ENCODE measurements at places on chromosomes 13 and 19. TPM values are rescaled to one million over a fixed set of nuclear protein-coding genes. Genes with fewer than 3 reads are reported as not detected.

DNA sequence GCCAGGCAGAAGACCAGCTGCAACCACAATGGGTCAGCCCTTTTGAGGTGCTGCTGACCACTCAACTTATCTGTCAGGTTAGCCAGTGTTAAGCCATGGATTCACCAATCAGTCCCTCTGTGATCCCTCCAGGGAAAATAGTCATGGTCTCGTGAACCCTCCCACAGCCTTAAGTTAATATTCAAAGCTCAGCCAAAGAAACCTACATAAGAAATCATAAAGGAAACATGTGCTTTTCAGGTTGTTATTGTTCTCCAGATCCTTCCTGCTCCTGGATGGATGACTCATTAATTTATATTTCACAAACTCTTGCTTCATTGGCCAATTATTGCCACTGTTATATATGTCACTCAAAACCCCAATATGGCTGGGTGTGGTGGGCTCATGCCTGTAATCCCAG, 161.9 kb downstream of the B3GLCT start:
- no peaks in the 10 kb centered on the region for H3K4me1 ChIP-seq
- H3K4me3 ChIP-seq = no peak overlapping the region
- H3K27me3 ChIP-seq = no peaks in the 10 kb centered on the region
- no peak for DNase-seq
- no peaks in the 10 kb centered on the region for H3K36me3 ChIP-seq
- H3K27ac ChIP-seq = no peak overlapping the region

Gene GJB6
- total RNA-seq = not detected

- H3K27me3 ChIP-seq = no peaks in the 10 kb centered on the region
- H3K27ac ChIP-seq = no peak overlapping the region
- H3K4me3 ChIP-seq = no peak overlapping the region
- peaks cover 13% of the 10 kb centered on the region for H3K4me1 ChIP-seq
- no peaks in the 10 kb centered on the region for H3K36me3 ChIP-seq
Observed at GRCh38 chr13:26324867-26325266, 70.9 kb downstream of the CDK8 start.

- no peaks in the 10 kb centered on the region for H3K27me3 ChIP-seq
- H3K36me3 ChIP-seq = peaks cover 75% of the 10 kb centered on the region
- H3K4me3 ChIP-seq = no peak overlapping the region
- H3K27ac ChIP-seq = no peak overlapping the region
Observed at GRCh38 chr19:44653977-44654774, 10.5 kb downstream of the PVR start.

DNA sequence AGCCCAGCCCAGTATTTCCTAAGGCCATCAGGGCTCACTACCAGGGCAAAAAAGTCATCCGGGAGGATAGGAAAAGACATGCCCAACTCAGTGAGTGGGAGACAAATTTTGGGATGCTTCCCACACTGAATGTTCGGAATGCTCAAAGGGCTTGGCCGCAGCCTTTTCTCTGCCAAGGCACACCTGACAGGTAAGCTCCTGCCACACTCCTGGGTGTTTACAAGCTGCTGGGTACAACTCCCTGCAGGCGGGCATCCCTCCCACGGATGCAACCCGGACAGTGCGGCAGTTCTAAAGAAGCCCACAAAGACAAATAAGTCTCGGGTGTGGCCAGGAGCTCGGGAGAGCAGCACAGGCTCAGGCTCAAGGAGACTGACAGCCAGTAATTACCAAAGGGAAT, 28.1 kb downstream of the SLC7A1 start:
- H3K27ac ChIP-seq = no peak overlapping the region
- H3K4me1 ChIP-seq = peaks cover 15% of the 10 kb centered on the region
- H3K27me3 ChIP-seq = no peaks in the 10 kb centered on the region
- no peak for DNase-seq

DNA sequence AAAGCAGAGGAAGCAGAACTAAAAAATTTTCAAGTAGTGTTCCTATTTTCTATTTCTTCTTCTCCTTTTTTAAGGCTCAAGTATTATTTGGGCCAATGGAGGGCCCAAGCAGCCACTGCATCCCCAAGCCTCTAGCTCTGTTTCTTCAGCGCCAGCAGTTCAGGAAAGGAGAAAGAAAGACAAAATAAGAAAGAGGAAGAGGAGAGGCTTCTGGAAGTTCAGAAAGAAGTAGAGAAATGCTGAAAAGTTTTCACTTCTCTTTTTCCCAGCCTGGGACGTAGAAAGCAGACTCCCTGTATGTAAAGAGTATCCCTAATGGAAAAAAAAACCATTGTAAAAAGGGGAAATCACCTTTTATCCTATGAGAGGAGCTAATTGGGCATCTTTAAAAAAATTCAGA, 165.5 kb upstream of the KLF12 start:
- DNase-seq = no peak
- H3K27me3 ChIP-seq = no peaks in the 10 kb centered on the region
- no peak overlapping the region for H3K27ac ChIP-seq
- H3K4me1 ChIP-seq = no peaks in the 10 kb centered on the region

Gene RFPL4AL1
- not detected for total RNA-seq

DNA sequence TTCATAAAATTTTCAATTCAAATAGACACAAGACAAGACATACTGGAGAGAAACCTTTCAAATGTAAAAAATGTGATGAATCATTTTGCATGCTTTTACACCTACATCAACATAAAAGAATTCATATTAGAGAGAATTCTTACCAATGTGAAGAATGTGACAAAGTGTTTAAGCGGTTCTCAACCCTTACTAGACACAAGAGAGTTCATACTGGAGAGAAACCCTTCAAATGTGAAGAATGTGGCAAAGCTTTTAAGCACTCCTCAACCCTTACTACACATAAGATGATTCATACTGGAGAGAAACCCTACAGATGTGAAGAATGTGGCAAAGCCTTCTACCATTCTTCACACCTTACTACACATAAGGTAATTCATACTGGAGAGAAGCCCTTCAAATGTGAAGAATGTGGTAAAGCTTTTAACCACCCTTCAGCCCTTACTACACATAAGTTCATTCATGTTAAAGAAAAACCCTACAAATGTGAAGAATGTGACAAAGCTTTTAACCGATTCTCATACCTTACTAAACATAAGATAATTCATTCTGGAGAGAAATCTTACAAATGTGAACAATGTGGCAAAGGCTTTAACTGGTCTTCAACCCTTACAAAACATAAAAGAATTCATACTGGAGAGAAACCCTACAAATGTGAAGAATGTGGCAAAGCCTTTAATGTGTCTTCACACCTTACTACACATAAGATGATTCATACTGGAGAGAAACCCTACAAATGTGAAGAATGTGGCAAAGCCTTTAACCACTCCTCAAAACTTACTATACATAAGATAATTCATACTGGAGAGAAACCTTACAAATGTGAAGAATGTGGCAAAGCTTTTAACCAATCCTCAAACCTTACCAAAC, 24.6 kb upstream of the ZNF431 start:
- H3K27ac ChIP-seq = no peak overlapping the region
- H3K4me1 ChIP-seq = no peaks in the 10 kb centered on the region
- no peaks in the 10 kb centered on the region for H3K27me3 ChIP-seq
- no peak overlapping the region for H3K4me3 ChIP-seq

Gene FAM124A
- 0.35 TPM for total RNA-seq

- peaks cover 23% of the 10 kb centered on the region for H3K4me1 ChIP-seq
- DNase-seq = peak; percentile 87
- H3K4me3 ChIP-seq = no peak overlapping the region
- H3K27ac ChIP-seq = no peak overlapping the region
- no peaks in the 10 kb centered on the region for H3K27me3 ChIP-seq
Observed at GRCh38 chr19:10699650-10700335, 1.4 kb upstream of the QTRT1 start.

Gene ZNF534
- total RNA-seq = not detected

GRCh38 chr13:112207129-112207528, 140.2 kb downstream of the SOX1 start:
- H3K27ac ChIP-seq = no peak overlapping the region
- no peak overlapping the region for H3K4me3 ChIP-seq

GRCh38 chr13:112982281-112983041, 13.4 kb downstream of the MCF2L start:
- peaks cover 6% of the 10 kb centered on the region for H3K4me1 ChIP-seq
- H3K36me3 ChIP-seq = no peaks in the 10 kb centered on the region
- H3K27ac ChIP-seq = peak overlapping the region; percentile 52
- no peak overlapping the region for H3K4me3 ChIP-seq

DNA sequence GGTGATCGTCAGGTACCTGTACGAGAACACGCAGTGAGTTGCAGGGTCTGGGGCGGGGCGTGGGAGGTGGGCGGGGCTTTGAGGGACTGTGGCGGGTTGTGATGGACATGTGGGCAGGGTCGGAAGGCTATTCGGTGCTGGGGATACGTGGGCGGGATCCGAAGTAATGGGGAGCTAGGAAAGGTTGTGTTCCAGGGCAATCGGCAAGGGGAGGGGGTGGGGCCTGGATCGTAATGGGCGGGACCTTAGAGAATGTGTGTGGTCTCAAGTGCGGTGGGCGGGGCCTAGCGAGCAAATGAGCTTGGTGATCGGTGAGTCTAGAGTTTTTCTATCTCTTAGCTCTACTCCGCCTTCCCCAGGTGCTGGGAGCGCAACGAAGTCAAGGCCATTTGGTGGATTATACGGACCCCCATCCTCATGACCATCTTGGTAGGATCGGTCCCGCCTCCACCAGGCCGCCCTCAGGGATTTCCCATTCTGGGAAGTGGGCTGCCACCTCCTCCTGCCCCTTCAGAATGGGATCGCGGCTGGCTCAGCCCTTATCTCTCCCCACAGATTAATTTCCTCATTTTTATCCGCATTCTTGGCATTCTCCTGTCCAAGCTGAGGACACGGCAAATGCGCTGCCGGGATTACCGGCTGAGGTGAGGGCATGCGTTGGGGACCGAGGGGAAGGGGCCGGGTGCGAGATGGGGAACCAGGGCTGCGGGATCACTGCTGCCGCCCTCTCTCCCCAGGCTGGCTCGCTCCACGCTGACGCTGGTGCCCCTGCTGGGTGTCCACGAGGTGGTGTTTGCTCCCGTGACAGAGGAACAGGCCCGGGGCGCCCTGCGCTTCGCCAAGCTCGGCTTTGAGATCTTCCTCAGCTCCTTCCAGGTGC, 9.6 kb downstream of the GIPR start:
- peak; percentile 97 for DNase-seq
- no peaks in the 10 kb centered on the region for H3K4me1 ChIP-seq
- peak overlapping the region; percentile 50 for H3K4me3 ChIP-seq
- no peaks in the 10 kb centered on the region for H3K27me3 ChIP-seq

DNA sequence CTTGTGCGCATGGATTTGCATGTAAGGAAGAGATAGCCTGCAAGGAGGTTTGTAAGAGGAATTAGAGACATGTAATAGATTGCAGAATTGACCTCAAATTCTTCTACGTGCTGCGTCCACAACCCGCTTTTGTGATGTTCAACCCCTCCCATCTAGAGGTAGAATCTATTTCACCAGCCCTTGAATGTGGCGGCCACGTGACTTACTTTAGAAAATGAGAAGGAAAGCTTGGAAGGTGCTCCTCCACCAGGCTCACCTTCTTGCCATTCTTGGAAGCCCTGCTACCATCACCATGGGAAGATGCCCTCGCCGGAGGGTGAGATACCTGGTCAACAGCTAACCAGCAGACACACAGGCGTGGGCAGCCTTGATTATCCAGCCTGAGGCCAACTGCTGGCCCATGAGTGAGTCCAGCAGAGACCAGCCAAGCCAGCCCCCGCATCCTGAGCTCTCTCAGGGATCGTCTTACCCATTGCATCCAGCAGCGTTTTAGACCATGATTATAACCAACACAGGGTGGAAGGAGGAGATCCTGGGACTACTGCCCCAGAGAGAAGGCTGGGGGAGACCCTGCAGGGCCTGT, 7.6 kb upstream of the PEPD start:
- no peaks in the 10 kb centered on the region for H3K36me3 ChIP-seq
- H3K4me1 ChIP-seq = no peaks in the 10 kb centered on the region
- no peak overlapping the region for H3K27ac ChIP-seq
- no peak overlapping the region for H3K4me3 ChIP-seq
- no peak for DNase-seq

Gene CDC16
- total RNA-seq = 149 TPM

Gene SYNGR4
- not detected for total RNA-seq

GRCh38 chr19:38953677-38954076, 21.9 kb downstream of the FBXO17 start:
- peaks cover 4% of the 10 kb centered on the region for H3K4me1 ChIP-seq
- no peak overlapping the region for H3K4me3 ChIP-seq
- no peaks in the 10 kb centered on the region for H3K36me3 ChIP-seq
- H3K27me3 ChIP-seq = no peaks in the 10 kb centered on the region
- H3K27ac ChIP-seq = no peak overlapping the region
